A549 treated with dexamethasone at 1 μM for 4 hours (cell line): ENCODE measurements at places on chromosomes 11 and 22. TPM values are rescaled to one million over a fixed set of nuclear protein-coding genes. Genes with fewer than 3 reads are reported as not detected.

The OR9Q2 gene
- not detected in 5 replicates for total RNA-seq

The SLC1A2 gene
- 0.08 to 0.15 TPM (median 0.12 TPM) in 5 replicates for total RNA-seq

The DRD2 gene
- 0.06 to 0.09 TPM in 2 of 5 replicates, not detected in the others for total RNA-seq

The PRRG4 gene
- 1.9 to 2.5 TPM (median 2.1 TPM) in 5 replicates for total RNA-seq

The POU2AF1 gene
- 0.04 to 0.31 TPM in 2 of 5 replicates, not detected in the others for total RNA-seq

The C1QTNF5 gene
- 0.08 TPM in 1 of 5 replicates, not detected in the others for total RNA-seq

The SSRP1 gene
- total RNA-seq: 231 to 260 TPM (median 252 TPM) in 5 replicates

The FAM83F gene
- 0.01 TPM in 1 of 5 replicates, not detected in the others for total RNA-seq

The BCO2 gene
- 0.92 to 1.7 TPM (median 1.3 TPM) in 5 replicates for total RNA-seq

The FXYD6 gene
- 0.11 to 0.39 TPM (median 0.31 TPM) in 5 replicates for total RNA-seq

The DBX1 gene
- total RNA-seq: not detected in 5 replicates

The NXPE4 gene
- total RNA-seq: not detected in 5 replicates

The RIC3 gene
- 1.1 to 2.3 TPM (median 2.0 TPM) in 5 replicates for total RNA-seq

The ELMOD1 gene
- total RNA-seq: 0.11 to 0.24 TPM (median 0.12 TPM) in 5 replicates

The RAC2 gene
- 0.06 to 0.28 TPM (median 0.15 TPM) in 4 of 5 replicates, not detected in the other for total RNA-seq

The KDELR3 gene
- total RNA-seq: 19.3 to 21.4 TPM (median 20.7 TPM) in 5 replicates

The ARHGAP42 gene
- total RNA-seq: 4.2 to 6.8 TPM (median 4.8 TPM) in 5 replicates

The B4GALNT4 gene
- total RNA-seq: 7.8 to 18.0 TPM (median 14.8 TPM) in 5 replicates

The ART1 gene
- total RNA-seq: 0.08 TPM in 1 of 5 replicates, not detected in the others

The ASCL2 gene
- 0.04 to 0.05 TPM in 2 of 5 replicates, not detected in the others for total RNA-seq

The SLC35F2 gene
- 44.1 to 53.6 TPM (median 47.5 TPM) in 5 replicates for total RNA-seq

The DRICH1 gene
- total RNA-seq: 0.11 to 0.41 TPM (median 0.12 TPM) in 4 of 5 replicates, not detected in the other

The CHRDL2 gene
- total RNA-seq: 3.1 to 5.0 TPM (median 4.4 TPM) in 5 replicates

The PNPLA3 gene
- 0.59 to 1.1 TPM (median 0.81 TPM) in 5 replicates for total RNA-seq

The DNAJB7 gene
- total RNA-seq: not detected in 5 replicates

The XKR3 gene
- not detected in 5 replicates for total RNA-seq

The PRODH gene
- 0.78 to 1.9 TPM (median 1.7 TPM) in 5 replicates for total RNA-seq

The STIM1 gene
- 22.4 to 27.9 TPM (median 26.3 TPM) in 5 replicates for total RNA-seq

The ANGPTL5 gene
- total RNA-seq: 0.07 to 0.22 TPM (median 0.11 TPM) in 5 replicates

The ANKK1 gene
- 0.04 to 0.07 TPM in 2 of 5 replicates, not detected in the others for total RNA-seq
